A549 treated with ZK216348 at 1 μM for 4 hours (cell line): ENCODE measurements at places on chromosomes 4 and X. TPM values are rescaled to one million over a fixed set of nuclear protein-coding genes. Genes with fewer than 3 reads are reported as not detected.

C1GALT1C1 gene
- 27.1 to 45.3 TPM (median 34.9 TPM) in 5 replicates for total RNA-seq

NDUFC1 gene
- total RNA-seq = 67.1 to 81.5 TPM (median 71.0 TPM) in 5 replicates

SERTM2 gene
- total RNA-seq = not detected in 5 replicates

GAGE12J gene
- not detected in 5 replicates for total RNA-seq

VSIG1 gene
- 0.33 to 0.59 TPM (median 0.47 TPM) in 5 replicates for total RNA-seq

IGSF1 gene
- total RNA-seq = 0.23 to 0.47 TPM (median 0.31 TPM) in 5 replicates

FHIP1A gene
- total RNA-seq = 0.07 to 0.47 TPM (median 0.18 TPM) in 5 replicates

PFKFB1 gene
- 0.11 to 0.20 TPM (median 0.19 TPM) in 3 of 5 replicates, not detected in the others for total RNA-seq

OTC gene
- total RNA-seq = not detected in 5 replicates

GPR143 gene
- total RNA-seq = 0.20 to 0.56 TPM (median 0.46 TPM) in 3 of 5 replicates, not detected in the others

PDS5A gene
- total RNA-seq = 18.8 to 32.0 TPM (median 26.8 TPM) in 5 replicates

MGST2 gene
- total RNA-seq = 47.2 to 60.9 TPM (median 49.0 TPM) in 5 replicates

WFS1 gene
- total RNA-seq = 7.5 to 16.0 TPM (median 13.8 TPM) in 5 replicates

H2BW1 gene
- total RNA-seq = not detected in 5 replicates

LRPAP1 gene
- 103 to 138 TPM (median 129 TPM) in 5 replicates for total RNA-seq

TEC gene
- total RNA-seq = 1.6 to 2.3 TPM (median 2.0 TPM) in 5 replicates

CXCR3 gene
- total RNA-seq = 0.15 TPM in 1 of 5 replicates, not detected in the others

ITGB1BP2 gene
- total RNA-seq = 0.83 to 1.5 TPM (median 0.99 TPM) in 5 replicates

GYG2 gene
- 3.7 to 4.8 TPM (median 4.0 TPM) in 5 replicates for total RNA-seq

PDLIM5 gene
- total RNA-seq = 20.9 to 46.4 TPM (median 41.8 TPM) in 5 replicates

XAGE1A gene
- 14.6 to 60.9 TPM (median 33.9 TPM) in 5 replicates for total RNA-seq

TCEAL6 gene
- total RNA-seq = not detected in 5 replicates

PPP2R2C gene
- total RNA-seq = 26.6 to 40.8 TPM (median 36.9 TPM) in 5 replicates

LRRC66 gene
- total RNA-seq = 0.13 to 0.21 TPM in 2 of 5 replicates, not detected in the others

RS1 gene
- total RNA-seq = not detected in 5 replicates

LUZP4 gene
- total RNA-seq = 0.09 TPM in 1 of 5 replicates, not detected in the others

ARHGAP6 gene
- total RNA-seq = not detected in 5 replicates

ANKRD50 gene
- total RNA-seq = 2.9 to 6.4 TPM (median 5.5 TPM) in 5 replicates

DMP1 gene
- total RNA-seq = not detected in 5 replicates

NIPAL1 gene
- total RNA-seq = 0.23 to 1.7 TPM (median 0.52 TPM) in 5 replicates

TMSB15A gene
- total RNA-seq = 0.61 to 0.85 TPM (median 0.62 TPM) in 3 of 5 replicates, not detected in the others

NSG1 gene
- total RNA-seq = 3.2 to 6.3 TPM (median 4.5 TPM) in 5 replicates

DKK2 gene
- total RNA-seq = not detected in 5 replicates

SMIM10L2A gene
- total RNA-seq = 0.13 to 0.23 TPM (median 0.18 TPM) in 5 replicates

SLC49A3 gene
- 0.14 to 0.44 TPM (median 0.22 TPM) in 4 of 5 replicates, not detected in the other for total RNA-seq

HTN1 gene
- not detected in 5 replicates for total RNA-seq

IL13RA2 gene
- 0.14 TPM in 1 of 5 replicates, not detected in the others for total RNA-seq

C4orf36 gene
- 0.51 to 2.0 TPM (median 1.4 TPM) in 5 replicates for total RNA-seq

SPIN4 gene
- 2.3 to 6.0 TPM (median 5.0 TPM) in 5 replicates for total RNA-seq

PRKG2 gene
- total RNA-seq = 0.66 to 1.4 TPM (median 0.92 TPM) in 5 replicates

RGN gene
- not detected in 5 replicates for total RNA-seq

PDZD4 gene
- total RNA-seq = 2.9 to 4.8 TPM (median 3.6 TPM) in 5 replicates

USP51 gene
- 0.32 to 0.78 TPM (median 0.59 TPM) in 5 replicates for total RNA-seq

FGF2 gene
- total RNA-seq = 31.4 to 66.8 TPM (median 53.5 TPM) in 5 replicates

HPGDS gene
- total RNA-seq = not detected in 5 replicates

ADH6 gene
- 0.07 TPM in 1 of 5 replicates, not detected in the others for total RNA-seq

NAA11 gene
- not detected in 5 replicates for total RNA-seq

TBC1D8B gene
- 0.83 to 1.8 TPM (median 1.5 TPM) in 5 replicates for total RNA-seq

RPA4 gene
- total RNA-seq = 0.14 to 0.42 TPM (median 0.23 TPM) in 4 of 5 replicates, not detected in the other

PSAPL1 gene
- total RNA-seq = 0.14 to 0.29 TPM (median 0.22 TPM) in 4 of 5 replicates, not detected in the other

SYTL4 gene
- total RNA-seq = 1.6 to 3.6 TPM (median 2.8 TPM) in 5 replicates

TRIM75 gene
- not detected in 5 replicates for total RNA-seq

PF4V1 gene
- not detected in 5 replicates for total RNA-seq

MAGEC3 gene
- total RNA-seq = not detected in 5 replicates
